NT2/D1 (cell line): ENCODE measurements at places on chromosomes 2 and 18.

DNA sequence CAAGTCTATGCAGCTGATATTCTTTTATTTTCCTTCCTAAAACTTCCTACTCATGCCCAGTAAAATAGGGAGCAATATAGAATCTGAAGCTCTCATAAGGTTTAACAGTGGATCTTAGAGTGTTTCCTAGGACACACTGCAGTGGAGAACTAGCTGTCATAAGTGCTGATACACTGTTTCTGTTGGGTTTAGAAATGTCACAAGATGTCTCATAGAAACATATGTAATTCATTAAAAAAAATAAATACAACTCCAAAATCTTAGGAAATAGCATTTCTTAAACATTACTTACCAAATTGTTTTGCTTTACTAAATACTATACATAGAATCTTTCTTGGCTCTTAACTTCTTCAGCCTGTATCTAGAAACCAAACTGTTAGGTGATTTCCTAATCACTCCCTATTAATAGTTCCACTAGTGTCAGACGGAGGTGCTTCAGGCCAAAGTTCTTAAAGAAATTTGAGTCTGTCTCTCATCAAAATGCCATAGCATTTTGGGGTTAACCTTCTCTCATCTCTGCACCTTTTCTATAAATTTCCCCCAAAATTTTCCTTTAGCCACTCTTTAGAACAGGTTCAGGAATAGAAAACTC, 93.7 kb downstream of the CERKL start:
- DNase-seq: no peak

DNA sequence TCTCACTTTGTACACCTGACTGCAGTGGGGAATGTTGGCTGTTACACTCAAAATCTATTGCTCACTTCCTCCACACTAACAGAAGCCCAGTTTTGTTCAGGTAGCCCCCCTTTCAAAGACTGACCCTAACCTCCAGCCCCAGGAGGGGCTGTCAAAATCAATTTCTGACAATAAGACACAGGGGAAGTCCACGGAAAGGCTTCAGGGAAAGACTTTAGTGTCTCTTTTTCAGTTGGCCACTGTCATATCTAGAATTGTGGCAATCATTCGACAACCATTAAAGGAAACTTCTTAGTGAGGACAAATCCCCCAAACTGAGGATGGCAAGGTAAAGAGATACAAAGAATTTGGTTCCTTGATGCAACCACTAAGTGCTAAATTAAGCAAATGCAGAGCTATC, 59.0 kb downstream of the BARD1 start:
- no peak for DNase-seq

- DNase-seq: no peak
These were observed 138.9 kb downstream of the DYSF start for GRCh38 chr2:71592181-71592711.

DNA sequence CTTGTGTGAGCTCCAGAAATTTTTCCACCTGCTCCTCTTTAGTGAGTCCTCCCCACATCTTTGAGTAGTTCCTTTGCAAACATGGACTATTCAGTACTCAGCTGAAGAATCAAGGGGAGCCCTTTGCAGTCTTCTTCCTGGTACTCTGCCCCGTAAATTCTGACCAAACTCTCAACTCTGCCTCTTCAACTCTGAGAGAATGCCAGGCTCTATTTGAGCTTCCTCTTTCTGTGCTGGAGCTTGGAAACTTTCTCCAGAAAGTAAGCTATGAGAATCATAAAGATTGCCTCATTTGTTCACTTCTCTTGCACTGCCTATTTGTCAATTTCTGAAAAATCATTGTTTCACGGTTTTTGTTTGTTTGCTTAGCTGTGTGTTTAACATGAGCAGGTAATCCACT, 7.4 kb upstream of the STAT4 start:
- no peak for DNase-seq

GRCh38 chr2:239932881-239933735, 92.0 kb downstream of the NDUFA10 start:
- no peak for DNase-seq

DNA sequence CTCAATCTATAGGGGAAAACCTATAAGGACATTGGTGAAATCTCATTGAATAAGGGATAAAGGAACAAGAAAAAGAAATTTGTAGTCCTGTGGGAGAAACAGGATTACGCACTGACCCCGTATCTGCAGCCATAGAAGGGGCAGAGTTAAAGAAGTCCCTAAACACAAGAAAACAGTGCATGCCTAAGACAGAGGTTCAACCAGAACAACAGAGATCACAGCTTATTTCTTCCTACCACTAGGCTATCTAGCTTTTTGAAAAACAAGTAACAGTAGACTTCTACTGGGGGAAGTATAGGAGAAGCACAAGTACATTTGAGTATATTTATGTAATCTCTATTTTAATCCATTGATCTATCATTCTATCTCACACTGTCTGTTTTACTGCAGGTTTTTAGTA, 485.2 kb upstream of the REG3G start:
- DNase-seq: no peak

- no peak for DNase-seq
These were observed 4.7 kb downstream of the CDK5R2 start for GRCh38 chr2:218964041-218964771.

GRCh38 chr2:113720167-113720566, 36.3 kb downstream of the SLC35F5 start:
- no peak for DNase-seq

GRCh38 chr2:159572459-159572858, 43.9 kb downstream of the BAZ2B start:
- no peak for DNase-seq

GRCh38 chr2:192087398-192087958, 107.3 kb downstream of the TMEFF2 start:
- DNase-seq: no peak

GRCh38 chr2:7725171-7725849, 808.1 kb downstream of the RNF144A start:
- no peak for DNase-seq

DNA sequence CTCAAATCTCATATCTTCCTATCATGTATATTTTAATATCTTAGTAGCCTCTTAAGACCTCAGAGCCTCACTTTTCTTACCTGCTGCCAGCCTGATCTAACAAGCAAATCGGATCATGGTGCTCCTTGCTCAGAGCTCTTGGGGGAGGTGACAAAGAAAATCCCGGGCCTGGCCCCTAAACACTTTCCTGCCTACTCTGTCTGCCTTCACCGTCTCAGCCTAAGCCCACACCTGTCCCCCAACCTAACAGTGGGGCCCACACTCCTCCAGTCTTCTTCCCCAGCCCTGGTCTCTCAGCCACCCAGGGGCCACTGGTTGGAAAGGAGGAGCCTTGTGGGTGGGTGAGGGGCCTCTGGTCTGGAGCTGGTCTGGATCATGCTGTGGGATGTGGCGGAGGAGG, 207.3 kb downstream of the HAUS1 start:
- no peak for DNase-seq

GRCh38 chr2:152485954-152486736, 151.2 kb downstream of the FMNL2 start:
- no peak for DNase-seq

DNA sequence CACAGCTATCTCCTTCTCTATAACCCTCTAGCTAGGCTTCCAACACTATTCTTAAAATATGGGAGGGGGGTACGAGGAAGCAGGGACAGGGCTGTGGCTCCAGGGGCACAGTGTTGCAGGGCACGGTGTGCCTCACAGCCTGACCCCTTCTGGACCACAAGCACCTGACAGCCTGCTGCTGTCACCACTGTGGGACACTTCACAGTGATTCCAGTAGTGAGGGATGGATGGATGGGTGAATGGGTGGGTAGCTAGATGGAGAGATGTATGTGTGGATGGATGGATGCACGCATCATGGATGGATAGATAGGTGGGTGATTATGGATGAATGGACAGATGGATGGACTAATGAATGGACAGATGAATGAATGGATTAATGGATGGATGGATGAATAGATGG, 21.6 kb downstream of the PXDN start:
- DNase-seq: no peak

DNA sequence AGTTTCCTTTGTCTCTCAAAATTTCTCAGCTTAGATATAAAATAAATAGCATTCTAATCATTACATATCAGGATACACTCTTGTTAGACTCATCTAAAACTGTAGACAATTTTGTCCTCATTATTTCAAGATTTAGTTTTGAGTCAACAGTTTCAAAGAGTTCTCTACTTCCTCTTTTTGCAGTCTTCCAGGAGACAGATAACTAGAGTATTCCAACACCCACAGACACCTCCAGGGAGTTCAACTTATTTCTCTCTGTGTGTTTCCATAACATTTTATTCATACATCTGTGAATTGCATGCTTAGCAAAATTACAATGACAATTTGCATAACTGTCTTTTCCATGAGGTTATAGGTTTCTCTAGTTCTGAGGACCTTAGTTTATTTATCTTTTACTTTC, 166.6 kb upstream of the HNMT start:
- DNase-seq: no peak

GRCh38 chr2:10002681-10003080, 40.7 kb upstream of the KLF11 start:
- no peak for DNase-seq

DNA sequence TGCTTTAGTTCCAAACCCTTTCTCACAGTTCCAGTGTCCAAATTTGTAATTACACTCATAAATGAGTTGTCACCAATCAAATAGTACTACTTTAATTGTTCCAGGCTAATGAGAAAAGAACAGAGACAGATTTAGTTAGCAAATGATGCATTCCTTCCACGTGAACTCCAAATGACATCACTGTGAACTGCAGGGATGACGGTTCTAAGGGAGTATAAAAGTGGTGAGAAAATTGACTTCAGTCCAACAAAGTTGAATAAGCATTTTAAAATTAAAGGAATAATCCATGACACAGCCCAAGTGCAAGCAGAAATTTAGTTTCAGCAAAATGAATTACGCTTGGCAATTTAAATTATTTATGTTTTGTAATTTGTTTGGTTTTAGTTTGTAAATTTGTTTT, 102.0 kb upstream of the LRATD1 start:
- DNase-seq: no peak

DNA sequence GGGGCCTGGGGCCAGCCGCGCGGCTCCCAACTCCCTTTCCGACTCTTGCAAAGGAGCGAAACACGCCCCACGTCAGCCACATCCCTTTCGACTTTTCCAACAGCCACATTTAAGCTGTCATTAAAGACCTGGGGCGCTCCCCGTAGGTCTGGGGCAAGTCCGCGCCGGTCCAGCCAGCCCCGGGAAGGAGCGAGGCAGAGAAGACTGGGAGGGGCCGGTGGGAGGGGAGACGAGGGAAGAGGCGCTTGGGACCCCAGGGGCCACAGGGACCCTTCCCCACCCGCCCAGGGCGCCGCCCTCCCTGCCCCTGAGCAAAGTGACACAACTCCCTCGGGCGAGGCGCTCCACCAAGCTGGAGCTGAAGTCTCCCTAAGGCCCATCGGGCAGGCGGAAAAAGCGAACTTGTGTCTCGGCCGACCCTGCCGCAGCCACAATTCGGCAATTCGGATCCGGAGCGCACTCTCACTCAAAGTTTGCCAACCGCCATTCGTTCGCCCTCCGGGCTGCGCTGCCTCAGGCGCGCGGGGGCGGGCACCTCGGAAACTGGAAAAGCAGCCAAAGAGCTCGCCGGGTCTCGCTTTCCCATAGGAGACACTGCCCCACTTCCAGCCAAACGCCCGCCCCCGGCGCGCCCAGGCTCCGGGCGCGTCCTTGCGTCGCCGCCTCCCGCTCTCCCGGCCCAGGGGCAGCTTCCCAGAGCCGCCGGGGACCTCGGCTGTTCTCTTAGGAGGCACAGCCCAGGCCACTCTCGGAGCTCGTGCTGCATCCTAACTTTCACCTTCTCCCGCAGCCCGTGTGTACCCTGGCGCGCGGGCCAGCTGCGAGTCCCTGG, 1.1 kb upstream of the KCTD1 start:
- DNase-seq: no peak

GRCh38 chr2:168184681-168185513, 62.5 kb downstream of the STK39 start:
- no peak for DNase-seq

- no peak for DNase-seq
These were observed 1711.2 kb upstream of the CELF4 start for GRCh38 chr18:39276764-39277163.

DNA sequence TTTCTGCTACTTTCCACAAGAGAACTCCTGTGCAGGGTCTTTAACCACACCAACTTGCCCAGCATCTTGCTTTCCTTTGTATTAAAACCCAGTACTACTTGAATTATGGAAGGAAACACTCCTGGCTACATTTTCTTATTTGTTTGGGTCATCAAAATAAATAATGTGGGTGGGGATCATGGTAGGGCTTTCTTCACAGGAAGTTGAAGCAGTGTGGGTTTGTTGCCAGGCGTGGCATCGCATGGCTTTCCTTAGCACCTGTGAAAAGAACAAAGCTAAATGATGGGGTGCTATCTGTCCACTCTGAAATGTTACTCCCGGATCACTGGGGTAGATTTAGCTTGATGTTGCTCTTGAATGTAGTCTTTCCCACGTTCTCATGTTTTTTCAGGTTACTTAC, 18.7 kb downstream of the ARHGAP25 start:
- DNase-seq: no peak

GRCh38 chr18:35624146-35624545, 42.6 kb downstream of the GALNT1 start:
- DNase-seq: no peak

DNA sequence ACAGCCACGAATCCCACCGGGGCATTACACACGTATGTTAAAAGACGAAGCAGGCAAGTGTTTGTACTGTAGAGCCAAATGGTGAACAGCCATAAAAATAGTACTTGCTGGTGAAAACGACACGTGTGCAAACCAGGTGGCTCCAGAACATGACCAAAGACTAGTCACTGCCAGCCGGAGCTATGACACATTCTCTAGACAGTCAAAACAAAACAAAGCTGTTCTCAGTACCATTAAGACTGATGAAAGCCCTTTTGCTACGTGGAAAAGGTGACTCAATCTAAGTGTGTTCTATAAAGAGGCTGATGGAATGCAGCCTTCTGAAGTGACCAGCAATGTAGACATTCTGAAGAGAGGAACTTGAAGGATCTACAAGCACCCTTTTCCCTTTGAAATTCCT, 367.7 kb upstream of the NETO1 start:
- DNase-seq: no peak

DNA sequence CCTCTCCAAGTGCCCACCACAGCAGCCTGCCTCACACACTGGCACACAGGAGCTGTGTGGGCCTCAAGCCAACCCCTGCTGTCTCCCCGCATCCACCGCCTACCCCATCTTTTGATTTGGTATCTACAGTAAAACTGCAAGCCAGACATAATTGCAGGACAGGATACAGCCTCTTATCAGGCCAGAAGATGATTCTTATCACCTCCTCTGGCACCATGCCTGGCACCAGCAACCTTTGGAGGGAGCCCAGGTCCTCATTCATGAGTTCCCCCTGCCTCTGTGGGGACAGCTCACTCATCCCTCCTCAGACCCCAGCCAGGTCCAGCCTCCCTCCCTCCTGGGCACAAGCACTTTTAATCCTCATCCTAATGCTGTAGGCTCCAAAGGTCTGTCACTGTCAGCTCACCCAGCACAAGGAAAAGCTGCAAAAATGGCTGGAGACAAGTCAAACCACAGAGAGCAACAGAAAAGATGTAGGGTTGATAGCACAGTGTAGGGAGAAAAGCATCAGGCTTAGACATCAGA, 9.7 kb downstream of the RAB11FIP5 start:
- DNase-seq: no peak

- DNase-seq: peak; percentile 58
These were observed 41.4 kb downstream of the STEAP3 start for GRCh38 chr2:119264781-119265692.
